ENCODE measurements at places on chromosomes 2 and 18.

DNA sequence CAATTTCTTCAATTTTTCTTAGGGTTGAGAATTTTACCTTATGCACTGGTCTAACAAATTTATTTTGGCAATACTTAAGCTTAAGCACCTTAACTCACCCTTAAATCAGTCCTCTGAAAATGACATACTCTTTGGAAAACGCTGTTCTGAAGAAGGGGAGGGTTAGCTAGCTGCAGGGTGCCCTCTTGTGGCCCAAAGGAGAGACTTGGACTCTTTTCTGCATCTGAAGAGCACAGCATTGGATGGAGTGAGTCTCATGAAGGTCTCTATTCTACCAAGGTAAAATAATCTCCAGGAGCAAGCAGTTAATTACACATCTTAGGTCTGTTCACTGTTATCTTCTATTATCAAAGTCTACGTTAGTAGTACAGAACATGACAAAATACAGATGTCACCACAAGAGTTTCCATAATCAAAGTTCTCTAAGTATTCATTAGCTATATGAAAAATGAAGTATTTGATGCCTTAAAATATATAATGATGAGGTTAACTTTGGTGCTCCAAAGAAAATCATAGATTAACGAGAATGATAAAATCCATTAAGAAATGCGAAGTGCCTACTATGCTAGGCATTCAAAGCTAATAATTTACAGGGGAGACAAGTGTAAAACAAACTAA, 24.4 kb downstream of the PUM2 start:
- DNase-seq: no peak
- no peaks in the 10 kb centered on the region for H3K27me3 ChIP-seq
- no peak overlapping the region for H3K27ac ChIP-seq
- H3K4me1 ChIP-seq: peaks cover 5% of the 10 kb centered on the region
- no peak overlapping the region for H3K4me3 ChIP-seq
- no peaks in the 10 kb centered on the region for H3K36me3 ChIP-seq

- no peaks in the 10 kb centered on the region for H3K27me3 ChIP-seq
- H3K4me3 ChIP-seq: no peak overlapping the region
- no peaks in the 10 kb centered on the region for H3K36me3 ChIP-seq
- no peak for DNase-seq
- no peak overlapping the region for H3K27ac ChIP-seq
Measured at GRCh38 chr2:53445383-53446070, 322.1 kb upstream of the CHAC2 start.

DNA sequence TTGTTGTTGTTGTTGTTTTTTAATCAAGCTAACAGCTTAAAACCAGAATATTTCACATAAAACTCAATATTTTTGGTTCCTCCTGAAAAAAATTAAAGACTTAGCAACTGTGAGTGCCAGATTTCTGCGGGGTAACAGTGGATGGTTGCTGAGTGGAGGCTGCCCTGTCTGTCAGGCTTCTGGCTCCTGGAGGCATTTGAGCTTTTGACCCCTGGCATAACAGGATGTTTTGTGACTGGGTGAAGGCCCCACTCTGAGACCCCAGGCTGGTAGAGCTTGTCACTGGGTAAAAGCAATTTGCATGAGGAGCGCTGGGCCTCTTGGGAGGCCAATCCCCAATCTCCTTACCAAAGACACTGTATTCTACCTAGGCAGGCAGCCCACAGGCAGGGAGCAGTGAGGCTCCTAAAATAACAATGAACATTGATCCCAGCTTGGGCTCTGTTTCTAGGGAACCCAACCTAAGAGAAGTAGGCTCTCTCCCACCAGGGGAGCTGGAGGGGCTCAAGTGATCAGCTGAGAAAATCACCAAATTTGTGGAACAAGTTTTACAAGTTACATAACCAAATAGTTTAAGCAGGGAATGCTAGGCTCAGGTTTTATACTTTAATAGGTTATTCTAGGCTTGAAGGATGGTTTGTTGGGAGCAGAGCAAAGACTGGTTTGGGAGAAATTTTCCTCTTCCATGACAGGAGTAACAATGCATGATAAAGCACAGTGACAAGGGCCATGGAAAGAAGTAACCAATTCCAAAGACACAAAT, 5.9 kb upstream of the SPRED2 start:
- no peak overlapping the region for H3K4me3 ChIP-seq
- peaks cover 1% of the 10 kb centered on the region for H3K4me1 ChIP-seq
- no peaks in the 10 kb centered on the region for H3K36me3 ChIP-seq
- no peak for DNase-seq
- H3K27ac ChIP-seq: no peak overlapping the region

DNA sequence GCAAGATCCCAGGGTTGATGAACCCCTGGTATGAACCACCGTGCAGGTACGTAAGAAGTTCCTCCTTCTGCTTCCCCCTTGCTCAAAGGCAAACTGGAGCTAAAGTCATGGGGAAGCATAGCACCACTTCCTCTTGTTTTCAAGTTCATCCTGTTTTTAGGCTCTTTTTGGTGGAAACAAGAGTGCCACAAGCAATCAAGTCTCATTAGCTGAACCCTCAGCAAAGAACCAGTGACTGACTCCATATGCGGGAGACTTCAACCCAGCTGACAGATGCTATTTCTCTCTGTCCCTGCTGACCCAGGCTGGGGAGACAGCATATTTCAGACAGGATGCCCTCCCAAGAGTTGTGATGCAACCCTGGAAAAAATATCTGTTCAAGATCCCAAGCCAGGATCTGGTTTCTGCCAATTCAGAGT, 47.7 kb downstream of the BCL2 start:
- H3K4me3 ChIP-seq: no peak overlapping the region
- DNase-seq: no peak
- no peaks in the 10 kb centered on the region for H3K27me3 ChIP-seq
- H3K36me3 ChIP-seq: no peaks in the 10 kb centered on the region
- H3K27ac ChIP-seq: no peak overlapping the region
- H3K4me1 ChIP-seq: peaks cover 6% of the 10 kb centered on the region

DNA sequence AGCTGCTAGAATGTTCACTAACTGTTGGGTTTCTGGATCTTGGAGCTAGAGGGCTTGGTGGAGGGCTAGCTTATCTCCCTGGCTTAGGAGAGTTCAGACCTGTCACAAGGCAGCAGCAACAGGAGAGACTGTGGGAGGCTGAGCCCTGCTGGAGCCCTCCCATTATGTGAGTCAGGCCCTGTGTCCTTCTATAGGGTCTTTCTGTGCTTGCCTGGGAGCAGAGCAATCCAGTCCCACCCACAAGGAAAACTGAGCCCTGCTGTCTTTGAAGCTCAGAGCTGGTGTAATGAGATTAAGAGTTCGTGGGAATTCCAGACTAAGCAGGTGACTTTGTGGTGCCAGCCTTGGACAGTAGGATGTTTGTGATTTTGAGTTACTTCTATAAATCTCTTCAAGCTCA, 249.0 kb downstream of the TTC32 start:
- H3K27me3 ChIP-seq: no peaks in the 10 kb centered on the region
- no peak overlapping the region for H3K27ac ChIP-seq
- DNase-seq: no peak
- no peaks in the 10 kb centered on the region for H3K4me1 ChIP-seq

- H3K27me3 ChIP-seq: no peaks in the 10 kb centered on the region
- H3K27ac ChIP-seq: no peak overlapping the region
- no peaks in the 10 kb centered on the region for H3K36me3 ChIP-seq
- DNase-seq: no peak
- no peak overlapping the region for H3K4me3 ChIP-seq
Measured at GRCh38 chr2:179068991-179069643, 19.2 kb upstream of the CCDC141 start.

DNA sequence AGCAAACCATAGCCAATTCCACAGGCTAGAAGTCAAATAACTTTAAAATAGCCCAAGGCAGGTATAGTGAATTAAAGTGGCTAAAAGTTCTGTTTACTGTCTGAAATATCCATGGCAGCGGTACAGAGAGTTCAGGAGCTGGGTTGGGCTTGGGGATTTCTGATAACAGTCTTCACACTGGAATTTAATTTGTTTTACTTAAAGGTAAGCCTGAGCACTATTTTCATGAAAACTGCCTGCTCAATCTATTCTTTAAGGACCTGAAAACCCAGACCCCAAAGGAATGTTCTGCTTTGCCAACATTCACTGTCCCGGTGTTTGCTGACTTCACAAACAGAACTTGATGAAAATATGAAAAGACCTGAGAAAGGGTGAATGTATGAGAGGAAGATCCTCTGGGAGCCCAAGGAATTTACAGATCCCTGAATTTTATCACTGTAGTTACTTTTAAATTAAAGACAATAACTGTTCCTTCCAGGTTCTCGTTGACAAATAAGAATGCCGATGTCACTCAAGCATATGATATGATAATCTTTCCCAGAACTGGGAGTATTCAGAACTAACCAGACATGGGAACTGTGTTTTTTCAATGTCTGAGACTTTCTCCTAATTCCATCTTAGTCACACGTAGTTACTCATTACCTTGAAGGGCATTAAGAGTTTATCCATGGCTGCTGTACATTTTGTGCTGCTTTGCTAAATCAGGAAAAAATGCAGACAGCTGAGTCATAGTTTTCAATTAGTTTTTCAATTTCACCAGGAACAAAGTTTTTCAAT, 28.3 kb upstream of the ITGB6 start:
- H3K4me3 ChIP-seq: no peak overlapping the region
- no peak for DNase-seq
- no peaks in the 10 kb centered on the region for H3K36me3 ChIP-seq
- H3K4me1 ChIP-seq: peaks cover 20% of the 10 kb centered on the region
- H3K27ac ChIP-seq: peak overlapping the region; percentile 14
- H3K27me3 ChIP-seq: no peaks in the 10 kb centered on the region

DNA sequence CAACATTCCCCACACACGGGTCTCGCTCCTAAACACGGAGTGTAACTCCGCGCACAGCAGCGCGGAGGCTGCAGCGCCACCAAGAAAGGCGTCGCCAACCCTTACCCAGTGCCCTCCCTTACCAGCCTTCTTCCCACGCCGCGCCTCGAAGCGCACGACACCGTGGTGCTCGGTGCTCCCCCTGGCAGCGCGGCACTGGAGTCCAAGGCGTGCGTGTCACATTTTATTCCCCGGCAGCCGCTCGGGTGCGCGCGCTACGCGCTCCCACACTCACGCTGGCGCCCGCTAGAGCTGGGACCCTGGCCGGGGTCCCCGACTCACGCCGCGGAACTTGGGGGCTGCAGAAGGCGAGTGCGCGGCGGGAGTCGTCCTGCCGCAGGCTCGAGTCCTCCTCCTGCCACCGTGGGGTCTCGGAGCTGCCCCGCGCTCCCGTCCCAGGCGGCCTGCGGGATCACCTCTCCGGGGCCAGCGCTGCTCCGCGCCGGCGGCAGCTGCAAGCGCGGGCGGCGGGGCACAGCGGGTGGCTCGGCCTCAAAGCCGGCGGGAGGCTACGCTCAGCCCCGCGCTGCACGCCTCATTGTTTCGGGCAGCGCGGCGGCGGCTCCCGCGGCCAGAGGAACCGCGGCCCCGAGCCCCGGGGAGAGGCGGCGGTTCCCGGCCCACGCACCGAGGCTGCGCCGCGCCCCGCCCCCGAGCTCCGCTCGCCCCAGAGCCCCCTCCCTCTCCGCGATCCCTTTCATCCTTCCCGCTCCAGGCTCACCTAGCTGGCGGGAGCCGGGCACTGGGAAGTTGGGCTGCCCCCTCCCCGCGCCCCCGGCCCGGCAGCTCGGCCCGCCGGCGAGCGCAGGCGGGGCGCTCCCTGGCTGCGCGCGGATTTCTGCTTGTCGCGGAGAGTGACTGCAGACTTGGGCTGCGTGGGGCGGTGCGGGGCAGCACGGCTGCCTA, at the start of gene ST6GAL2:
Gene ST6GAL2 (minus strand): TSS at position 197 of the 945 bp plus-strand sequence. CDS start 42,190 bp downstream, outside the sequence.
- peak within 1 kb of the TSS; percentile 89 for H3K27ac ChIP-seq
- H3K4me3 ChIP-seq: peak within 1 kb of the TSS; percentile 87

DNA sequence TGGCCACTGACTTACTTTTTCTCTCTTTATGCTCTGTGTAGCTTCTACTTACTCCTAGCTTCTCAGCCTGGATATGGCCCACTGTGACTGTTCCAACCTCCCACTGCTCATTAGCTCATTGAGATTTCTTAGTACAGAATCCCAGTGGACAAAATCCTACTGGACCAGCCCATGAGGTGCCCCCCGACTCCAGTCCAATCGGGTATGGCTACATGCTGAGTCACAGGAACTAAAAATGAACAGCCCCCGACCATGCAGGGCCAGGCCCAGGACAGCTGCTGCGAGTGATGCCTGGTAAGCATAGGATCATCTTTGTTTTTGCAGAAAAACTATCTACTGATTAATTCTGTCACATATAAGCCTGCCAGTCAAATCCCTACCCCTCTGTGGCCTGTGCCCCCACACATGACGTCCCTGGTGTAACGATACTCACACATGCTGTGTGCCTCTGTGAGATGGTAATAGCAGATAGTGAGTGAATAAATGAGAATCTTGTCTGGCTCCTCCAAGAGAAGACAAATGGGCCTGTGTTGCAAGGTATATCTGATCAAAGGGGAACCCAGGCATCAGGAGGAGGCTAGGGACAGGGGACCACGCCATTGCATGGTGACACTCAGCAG, 85.9 kb upstream of the KLF7 start:
- no peaks in the 10 kb centered on the region for H3K36me3 ChIP-seq
- no peak overlapping the region for H3K27ac ChIP-seq
- H3K27me3 ChIP-seq: no peaks in the 10 kb centered on the region
- peaks cover 3% of the 10 kb centered on the region for H3K4me1 ChIP-seq
- no peak for DNase-seq
- no peak overlapping the region for H3K4me3 ChIP-seq

DNA sequence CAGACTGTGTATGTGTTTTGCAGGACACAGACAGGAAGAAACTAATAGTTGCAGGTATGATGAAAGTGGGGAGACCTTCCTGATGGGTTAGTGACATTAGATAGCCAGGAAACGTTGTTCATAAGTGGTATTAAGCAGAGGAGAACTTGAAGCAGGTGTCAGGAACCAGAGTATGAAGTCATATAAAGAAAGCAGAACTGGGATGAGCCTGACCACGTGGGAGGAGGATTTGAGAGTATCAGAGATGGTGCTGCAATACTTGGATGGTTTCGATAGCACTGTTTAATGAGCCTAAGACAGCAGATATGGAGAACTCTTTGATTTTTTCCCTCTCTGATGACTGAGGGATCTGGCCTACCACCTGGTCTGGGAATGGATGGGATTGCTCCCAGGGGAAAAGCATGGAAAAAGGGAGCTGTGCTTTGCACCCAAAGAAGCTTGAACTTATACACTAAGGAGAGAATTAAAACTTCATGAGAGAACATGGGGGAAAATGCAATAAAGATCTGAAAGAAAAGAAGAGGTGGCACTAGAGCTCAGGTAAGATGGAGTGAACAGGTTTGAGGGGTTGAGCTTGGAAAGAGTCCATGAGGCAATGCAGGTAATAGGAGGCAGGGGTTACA, 226.0 kb upstream of the LRRTM1 start:
- no peaks in the 10 kb centered on the region for H3K27me3 ChIP-seq
- no peak overlapping the region for H3K4me3 ChIP-seq
- H3K27ac ChIP-seq: no peak overlapping the region
- no peak for DNase-seq
- no peaks in the 10 kb centered on the region for H3K36me3 ChIP-seq
- no peaks in the 10 kb centered on the region for H3K4me1 ChIP-seq

All from thoracic aorta (tissue), 2 donors.